Activated naive CD4-positive, alpha-beta T cell treated with anti-CD3 and anti-CD28 coated beads, Interleukin-2, amount 50 U/mL, for 72 hours (primary cell): ENCODE measurements at places on chromosomes 2 and 18.

DNA sequence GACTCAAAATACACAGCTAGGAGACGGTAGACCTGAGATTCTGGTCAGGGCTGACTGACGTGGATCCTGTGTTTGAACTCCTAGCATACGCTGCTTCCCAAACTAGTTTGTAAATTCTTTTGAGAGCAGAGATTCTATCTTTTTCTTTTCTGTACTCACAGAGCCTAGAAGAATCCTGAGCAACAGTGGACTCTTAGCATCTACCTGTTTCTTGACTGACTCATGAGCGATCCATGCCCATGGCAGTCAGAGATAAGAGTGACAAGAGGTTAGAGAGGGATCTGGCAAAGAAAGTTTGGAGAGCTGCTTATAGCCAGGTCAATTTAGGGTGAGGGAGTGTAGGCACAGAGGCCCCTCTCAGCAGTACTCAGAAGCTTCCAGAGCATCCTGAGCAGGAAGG is 41.1 kb upstream of the PPP1CB start:
- DNase-seq, result no peak

- no peak for DNase-seq
These were observed 22.8 kb upstream of the SCN7A start for GRCh38 chr2:166516712-166517303.

DNA sequence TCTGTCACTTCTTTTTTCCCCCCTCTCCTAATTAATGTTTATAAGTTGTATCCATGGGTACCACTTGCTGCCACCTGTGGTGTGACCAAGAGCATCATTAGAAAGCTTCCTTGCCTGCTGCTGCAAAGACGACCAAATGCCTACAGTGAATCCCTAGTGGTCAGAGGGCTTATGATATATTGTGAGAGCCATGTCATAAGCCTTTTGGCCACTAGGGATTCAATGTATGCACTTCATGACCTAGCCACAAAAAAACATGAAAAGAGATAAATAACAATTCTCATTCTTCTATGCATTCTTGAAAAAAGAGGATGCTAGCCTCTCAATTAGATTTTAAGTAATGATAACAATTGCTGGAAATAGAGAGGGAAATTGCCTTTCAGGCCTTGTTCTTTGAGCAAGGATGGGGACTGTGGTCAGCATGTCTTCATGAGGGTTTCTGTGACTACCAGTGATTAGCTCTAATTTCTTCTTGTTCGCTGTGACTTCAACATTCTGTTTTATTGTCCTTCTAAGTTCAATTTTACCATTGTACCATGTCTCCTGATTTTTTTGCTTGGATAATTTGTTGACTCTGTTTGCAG is 435.3 kb downstream of the TGIF1 start:
- DNase-seq, result no peak

DNA sequence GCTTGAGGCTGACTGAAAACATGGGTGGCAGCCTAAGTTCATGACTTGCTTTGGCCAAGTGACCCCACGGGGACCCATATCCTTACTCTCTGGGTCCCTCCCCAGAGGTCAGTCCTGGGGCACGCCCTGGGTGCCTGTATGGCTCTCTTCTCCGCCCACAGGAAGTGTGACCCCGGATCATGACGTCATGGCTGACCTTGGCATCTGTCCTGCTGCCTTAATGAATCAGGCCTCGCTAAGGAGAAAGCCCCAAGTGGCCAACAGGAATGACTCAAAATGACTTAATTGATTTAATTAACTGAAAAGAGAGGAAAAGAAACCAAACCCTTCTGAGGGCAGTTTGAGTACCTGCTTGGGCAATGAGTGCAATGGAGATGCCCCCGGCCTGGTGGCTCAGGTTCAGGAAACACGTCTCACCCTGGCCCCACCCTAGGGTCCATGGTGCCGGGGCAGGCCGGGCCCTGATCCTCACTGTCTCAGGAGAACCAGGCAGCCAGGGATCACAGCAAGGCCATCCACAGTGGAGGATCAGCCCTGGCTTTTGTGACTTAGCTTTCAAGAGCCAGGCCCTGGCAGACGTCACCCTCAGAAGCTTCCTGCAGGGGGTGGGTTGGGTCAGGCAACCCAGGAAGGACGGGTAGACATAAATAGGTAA is 112.0 kb downstream of the CYP26B1 start:
- no peak for DNase-seq

GRCh38 chr2:107584577-107584976 is 242.1 kb upstream of the RGPD4 start:
- DNase-seq, result no peak

DNA sequence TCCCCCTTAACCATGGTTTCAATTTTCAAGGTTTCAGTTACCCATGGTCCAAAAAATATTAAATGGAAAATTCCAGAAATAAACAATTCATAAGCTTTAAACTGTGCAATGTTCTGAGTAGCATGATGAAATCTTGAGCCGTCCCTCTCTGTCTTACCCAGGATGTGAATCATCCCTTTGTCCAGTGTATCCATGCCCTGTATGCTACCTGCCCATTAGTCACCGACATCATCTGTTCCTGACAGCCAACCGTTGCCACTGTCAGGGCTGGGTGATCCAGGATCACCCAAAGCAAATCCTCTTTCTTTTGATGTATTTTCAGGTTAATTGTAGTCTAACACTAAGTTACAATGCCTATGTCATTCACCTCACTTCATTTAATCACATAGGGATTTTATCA is 15.7 kb upstream of the OLA1 start:
- no peak for DNase-seq

DNA sequence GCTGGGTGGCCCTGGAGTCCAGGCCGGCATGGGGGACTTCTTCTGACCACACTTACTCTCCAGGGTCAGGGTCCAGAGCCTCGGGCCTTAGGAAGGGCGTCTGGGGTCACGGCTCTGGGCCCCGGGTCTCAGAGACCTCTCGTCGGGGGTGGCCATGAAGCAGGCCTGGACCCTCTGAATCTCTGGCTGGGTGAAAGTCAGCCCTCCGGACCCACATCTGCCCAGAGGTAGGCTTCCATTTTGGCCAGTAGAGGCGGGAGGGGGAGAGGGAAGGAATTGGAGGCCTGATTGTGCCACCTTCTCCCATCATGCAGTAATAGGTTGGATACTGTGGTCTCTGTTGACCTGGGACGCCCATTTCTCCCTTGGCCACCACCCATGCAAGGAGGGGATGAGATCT is 125.3 kb upstream of the GPC1 start:
- DNase-seq, result no peak

GRCh38 chr18:12862467-12862866 is 21.6 kb downstream of the PTPN2 start:
- DNase-seq, result no peak

DNA sequence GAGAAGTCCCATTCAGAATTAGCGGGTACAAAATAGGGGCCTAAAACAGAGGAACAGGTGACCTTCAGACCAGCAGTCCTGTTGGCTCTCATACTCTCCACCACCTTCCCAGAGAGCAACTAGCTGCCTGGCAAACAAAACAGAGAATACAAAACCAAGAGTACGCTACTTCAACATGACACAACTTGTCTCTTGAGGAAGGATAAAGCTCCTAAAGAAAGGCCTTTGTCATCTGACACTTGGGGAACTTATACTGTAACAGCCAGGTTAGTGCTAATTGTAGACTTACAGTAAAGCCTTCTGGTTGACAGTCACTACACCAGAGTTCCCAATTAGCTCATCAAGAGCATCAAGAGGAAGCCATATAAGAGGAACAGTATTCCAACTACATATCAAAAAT is 282.1 kb upstream of the NT5C1B start:
- no peak for DNase-seq

DNA sequence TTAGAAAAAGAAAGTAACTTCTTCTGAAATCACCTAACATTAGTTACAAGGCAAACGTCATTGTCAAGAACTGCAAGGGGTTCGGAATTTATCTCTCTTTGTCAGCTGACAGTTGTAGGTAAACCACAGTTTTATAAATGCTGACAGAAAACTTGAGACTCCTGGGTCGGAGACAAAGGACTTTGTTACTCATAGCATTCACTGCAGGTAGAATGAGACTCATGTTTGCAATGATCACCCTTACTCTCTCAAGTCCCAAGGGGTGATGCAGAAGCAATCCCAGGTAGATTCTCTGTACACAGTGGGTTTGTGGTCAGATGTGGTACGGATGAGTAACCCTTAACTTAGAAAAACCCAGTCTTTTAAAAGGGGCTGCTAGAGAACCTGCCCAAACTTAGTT is 757.8 kb downstream of the TRIB2 start:
- DNase-seq, result no peak

GRCh38 chr2:40367032-40367431 is 84.9 kb downstream of the SLC8A1 start:
- no peak for DNase-seq

- no peak for DNase-seq
These were observed 45.4 kb downstream of the ASAP2 start for GRCh38 chr2:9252002-9252357.

DNA sequence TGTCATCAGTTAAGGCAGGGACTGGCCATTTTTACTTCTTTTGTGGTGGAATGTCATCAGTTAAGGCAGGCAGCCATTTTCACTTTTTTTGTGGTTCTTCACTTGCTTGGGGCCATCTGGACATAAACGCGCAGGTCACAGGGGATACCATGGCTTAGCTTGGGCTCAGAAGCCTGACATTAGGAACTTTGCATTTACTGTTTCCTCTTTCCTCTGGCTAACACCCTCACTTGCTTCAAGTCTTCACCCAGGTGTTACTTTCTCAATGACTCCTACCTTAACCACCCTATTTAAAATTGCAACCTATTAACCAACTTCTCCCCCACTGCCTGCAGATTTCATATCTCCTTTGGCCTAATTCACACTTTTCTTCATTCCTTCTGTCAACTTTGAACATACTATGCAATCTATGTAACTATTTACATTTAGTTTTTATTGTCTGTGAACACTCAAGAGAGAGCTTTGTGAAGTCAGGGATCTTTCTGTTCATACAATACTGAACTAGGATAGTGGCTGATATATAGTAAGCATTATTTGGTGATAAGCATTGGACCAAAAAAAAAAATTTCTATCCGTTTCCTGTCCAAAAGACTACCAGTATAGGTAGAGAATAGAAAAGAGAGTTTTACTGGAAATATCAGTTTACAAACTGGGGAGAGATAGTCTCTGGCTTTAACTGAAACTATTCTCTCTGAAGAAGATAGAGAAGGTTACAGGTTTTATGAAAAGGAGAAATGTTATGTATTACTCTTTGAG is 600.1 kb upstream of the ZNF804A start:
- no peak for DNase-seq

- peak; percentile 14 for DNase-seq
These were observed 639 bp downstream of the EPB41L3 start for GRCh38 chr18:5543036-5543680.

DNA sequence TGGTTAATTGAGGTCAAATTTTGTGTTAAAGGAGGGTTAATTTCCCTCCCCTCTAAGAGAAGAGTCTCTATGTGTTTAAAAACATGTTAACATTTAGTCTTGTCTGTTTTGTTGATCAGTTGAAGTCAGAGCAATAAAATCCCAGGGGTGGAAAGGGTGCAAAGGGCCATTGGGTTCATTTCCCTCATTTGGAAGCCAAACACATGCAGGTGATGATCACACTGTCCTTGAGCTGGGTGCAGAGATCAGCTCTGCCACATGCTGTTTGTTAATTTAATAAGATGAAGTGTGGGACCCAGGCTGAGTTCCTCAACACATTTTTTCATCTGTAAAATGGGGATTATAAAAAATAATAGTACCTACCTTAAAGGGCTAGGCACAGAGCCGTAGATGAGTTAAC is 260.9 kb downstream of the LPIN1 start:
- DNase-seq, result no peak

- DNase-seq, result peak; percentile 41
These were observed 75.3 kb downstream of the MBD2 start for GRCh38 chr18:54149078-54149697.

DNA sequence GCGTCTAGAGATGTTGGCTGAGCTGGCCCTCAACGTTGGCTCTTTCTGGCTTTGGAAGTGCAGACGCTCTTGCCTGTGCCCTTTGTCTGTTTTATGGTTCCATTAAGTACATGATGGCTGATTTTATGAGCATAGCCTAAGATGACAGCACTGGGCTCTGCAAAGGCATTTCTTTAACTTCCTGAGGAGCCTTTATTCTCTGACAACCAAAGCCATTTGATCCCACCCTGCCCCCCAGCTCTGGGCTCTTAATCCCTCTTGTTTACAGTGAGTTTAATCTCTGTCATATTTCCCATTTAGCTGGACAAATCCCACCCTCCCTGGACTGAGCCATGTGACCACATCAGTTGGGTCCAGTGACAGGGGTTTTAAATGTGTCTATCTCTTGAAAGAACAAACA is 195.9 kb downstream of the ACKR3 start:
- DNase-seq, result no peak

DNA sequence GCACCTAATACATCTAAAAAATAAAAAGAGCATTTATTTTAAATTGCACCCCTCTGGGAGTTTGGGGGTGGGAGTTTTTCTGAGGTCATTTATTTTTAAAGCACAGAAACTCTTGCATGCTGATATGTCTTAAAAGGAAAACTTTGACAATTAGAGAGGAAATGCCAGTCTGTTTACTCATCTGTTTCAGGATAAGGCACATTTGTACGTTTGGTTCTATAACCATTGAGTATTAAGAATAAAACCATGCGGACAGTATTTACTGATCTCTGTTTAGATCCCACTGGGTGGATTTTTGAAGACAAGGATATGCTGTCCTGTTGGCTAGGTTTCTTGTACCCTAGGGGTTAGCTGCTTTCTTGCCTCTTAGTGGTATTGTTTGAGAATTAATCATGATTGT is 122.9 kb downstream of the TANC1 start:
- DNase-seq, result no peak

DNA sequence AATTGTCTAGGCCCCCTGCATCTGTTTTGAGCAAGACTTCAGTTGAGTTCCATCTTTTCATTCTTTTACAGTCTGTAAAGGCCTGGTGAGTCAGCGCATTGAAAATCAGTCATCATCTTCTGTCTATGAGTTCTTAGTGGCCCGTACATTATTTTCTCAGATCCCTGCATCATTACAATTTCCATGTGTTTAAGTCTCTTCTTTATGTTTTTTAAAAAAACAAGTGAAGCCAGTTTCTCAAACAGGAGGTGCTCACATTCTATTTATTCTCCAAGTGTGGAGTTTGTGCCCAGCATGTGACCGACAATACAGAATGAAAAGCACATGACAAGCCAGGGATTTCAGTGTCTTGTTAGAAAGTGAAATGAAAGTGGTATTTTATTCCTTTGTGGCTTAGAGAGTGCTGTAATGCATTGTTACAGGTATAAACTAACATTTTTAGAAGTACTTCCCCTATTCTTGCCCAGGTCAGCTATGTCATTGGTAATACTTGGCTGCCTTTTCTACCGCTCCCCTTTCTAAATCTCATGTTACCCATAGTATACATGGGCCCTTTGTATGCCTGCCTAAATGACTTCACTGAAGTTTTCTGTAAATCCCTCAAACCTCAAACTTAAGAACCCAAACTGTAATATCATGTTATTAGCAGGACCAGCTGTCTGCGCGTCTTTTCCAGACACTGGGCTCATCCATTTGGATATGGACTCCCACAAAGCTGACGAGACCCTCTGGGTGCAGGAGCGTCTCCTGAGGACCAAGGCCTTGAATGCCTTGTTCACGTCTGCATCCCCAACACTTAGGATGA is 67.6 kb downstream of the FEZ2 start:
- DNase-seq, result no peak

DNA sequence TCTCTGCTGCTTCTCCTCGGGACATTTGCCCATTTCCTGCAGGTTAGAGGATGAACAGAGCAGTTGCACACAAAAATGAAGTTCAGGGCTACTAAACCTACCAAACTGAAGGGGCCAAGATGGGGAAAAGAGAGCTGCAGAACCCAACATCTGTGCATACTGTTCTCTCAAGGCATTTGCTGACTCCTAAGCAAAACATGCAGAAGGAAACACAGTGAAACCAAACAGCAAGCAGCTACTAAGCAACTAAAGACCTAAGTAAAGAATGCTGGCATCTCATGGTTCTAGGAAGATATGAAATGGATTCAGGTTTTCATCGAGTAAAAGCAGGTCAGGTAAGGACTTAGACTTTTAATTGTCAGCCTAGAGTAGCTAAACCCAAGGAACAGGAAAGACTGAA is 111.9 kb upstream of the SYT4 start:
- no peak for DNase-seq
